ENCODE measurements at places on chromosomes 5 and 9.

DNA sequence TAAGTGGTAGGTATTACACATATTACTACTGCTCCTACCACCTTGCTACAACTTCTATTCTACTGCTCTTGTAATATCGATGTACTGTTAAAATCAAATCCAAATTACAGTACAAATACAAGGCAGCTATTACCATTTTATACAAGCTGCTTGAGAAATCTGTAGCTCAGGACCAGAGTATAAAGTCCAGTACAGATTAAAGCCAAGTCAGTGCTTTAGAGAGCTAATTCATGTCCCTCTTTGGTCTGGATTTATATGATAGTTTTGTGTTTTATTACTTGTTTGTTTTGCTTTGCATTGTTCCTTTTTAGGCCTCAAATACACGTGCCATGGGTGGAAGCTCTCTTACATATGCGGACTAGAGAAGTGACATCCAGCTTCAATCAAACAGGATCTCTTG lies 75.8 kb downstream of the DPYSL3 start:
- DNase-seq: no peak

- DNase-seq: no peak
Measured at GRCh38 chr9:111632695-111633388, 1.7 kb downstream of the DNAJC25 start.

GRCh38 chr5:125372694-125373631 lies 626.5 kb upstream of the ZNF608 start:
- no peak for DNase-seq

DNA sequence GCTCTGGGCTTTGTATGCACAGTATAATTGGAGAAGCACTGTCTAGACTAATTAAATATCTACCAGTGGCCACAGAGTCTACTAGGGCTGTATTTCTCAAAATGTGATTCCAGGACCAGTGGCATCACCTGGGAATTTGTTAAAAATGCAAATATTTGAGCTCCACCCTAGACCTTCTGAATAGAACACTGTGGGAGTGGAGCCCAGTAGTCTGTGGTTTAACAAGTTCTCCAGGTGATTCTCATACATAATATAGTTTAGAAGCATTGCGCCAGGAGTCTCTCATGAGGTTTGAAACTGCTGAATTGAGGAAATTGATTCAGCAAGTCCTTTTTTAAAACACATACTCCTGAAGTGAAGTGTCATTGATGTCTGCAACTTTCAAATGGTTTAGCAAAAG lies 74.7 kb downstream of the FCHO2 start:
- DNase-seq: no peak

GRCh38 chr5:97576956-97577355 lies 393.9 kb upstream of the RIOK2 start:
- no peak for DNase-seq

- DNase-seq: no peak
Measured at GRCh38 chr9:37339923-37340322, 82.6 kb upstream of the GRHPR start.

GRCh38 chr5:121628783-121629182 lies 222.9 kb upstream of the FTMT start:
- DNase-seq: no peak

DNA sequence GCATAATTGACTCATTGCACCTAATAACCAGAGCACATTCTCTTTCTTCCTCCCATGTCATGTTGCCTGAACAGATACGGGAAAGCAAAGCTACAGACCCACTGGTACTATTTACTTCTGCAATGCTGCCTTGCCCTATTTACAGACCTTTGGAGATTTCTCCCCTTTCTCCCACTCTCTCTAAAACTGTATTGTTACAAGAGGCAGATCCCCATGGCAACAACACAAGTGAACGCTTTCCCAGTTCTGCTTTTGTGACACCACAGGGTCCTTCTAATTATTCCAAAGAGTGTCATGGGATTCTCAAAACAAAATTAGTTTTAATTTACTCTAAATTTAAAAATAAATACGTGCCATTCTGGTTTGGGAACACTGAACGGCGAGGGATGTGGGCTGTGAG lies 104.7 kb downstream of the KCTD16 start:
- no peak for DNase-seq

DNA sequence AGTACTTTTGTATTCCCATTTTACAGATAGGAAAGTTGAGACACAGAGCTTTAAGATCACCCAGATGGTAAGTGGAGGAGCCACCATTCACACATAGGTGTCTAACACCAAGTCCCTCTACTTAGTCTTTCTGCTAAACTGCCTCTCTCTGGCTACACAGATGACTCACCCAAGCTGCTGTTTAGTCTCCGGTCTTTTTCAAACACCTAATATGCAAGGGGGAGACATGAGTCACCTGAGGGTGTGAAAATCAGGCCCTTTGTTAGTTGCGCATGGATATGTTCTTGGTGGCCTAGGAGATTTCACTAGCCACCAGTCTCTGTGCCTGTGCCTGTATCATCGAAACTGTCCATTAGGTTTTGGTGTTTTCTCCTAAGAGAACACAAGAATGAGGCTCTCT lies 117.8 kb downstream of the MAST4 start:
- no peak for DNase-seq

DNA sequence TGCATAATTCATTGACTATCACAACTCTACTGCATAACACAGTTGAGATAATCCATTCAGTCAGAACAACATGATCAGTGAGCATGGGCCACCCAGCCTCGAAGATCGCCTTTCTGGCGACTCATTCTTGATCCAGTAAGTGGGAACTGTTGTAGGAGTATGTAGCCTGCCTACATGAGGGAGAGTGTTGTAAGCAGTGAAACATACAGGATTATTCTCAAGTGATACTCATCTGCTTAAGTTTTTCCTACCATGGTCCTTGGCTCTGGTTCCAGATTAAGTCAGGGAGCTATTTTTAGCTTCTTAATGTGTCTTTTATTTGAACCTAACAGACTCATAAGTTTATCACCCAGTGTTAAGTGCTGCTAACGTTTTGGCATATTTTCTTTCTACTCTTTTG lies 44.0 kb downstream of the TNPO1 start:
- no peak for DNase-seq

- DNase-seq: no peak
Measured at GRCh38 chr9:70873506-70873905, 247.9 kb downstream of the TRPM3 start.

DNA sequence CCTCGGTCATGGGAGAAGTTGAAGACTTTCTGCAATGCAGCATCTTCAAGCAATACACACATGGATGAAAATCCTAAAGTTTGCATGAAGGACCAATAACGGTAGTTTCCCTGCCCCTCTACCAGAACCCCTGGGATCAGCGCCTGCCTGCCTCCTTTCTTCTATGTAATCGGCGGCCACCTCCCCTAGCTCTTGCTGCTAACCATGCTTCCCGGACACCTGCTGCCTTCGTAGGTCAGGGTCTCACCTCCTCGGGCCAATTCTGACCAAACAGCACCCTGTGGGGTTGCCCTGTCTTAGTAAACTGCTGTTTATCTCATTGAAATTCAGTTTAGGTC lies 388 bp upstream of the MED10 start:
- DNase-seq: no peak

DNA sequence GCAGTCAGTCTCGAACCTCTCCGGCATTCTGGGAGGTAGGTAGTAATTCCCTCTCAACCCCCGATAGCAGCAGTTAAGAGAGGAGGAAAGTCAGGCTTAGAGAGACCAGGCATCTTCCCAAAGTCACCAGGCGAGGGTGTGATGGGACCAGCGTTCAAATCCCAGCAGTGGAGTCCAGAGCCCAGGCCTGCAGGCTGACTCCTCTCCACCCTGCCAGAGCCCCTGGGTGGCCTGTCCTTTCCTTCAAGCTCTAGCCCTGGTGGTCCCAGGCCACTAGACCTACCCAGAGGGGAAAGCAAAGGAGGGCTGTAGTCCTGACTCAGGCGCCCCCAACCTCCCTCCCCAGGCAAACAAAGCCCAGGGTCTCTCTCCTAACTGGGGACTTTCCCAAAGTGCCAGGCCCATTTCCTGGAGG lies 4.2 kb upstream of the NR5A1 start:
- DNase-seq: no peak

- no peak for DNase-seq
Measured at GRCh38 chr9:133869674-133870405, 122.3 kb downstream of the VAV2 start.

DNA sequence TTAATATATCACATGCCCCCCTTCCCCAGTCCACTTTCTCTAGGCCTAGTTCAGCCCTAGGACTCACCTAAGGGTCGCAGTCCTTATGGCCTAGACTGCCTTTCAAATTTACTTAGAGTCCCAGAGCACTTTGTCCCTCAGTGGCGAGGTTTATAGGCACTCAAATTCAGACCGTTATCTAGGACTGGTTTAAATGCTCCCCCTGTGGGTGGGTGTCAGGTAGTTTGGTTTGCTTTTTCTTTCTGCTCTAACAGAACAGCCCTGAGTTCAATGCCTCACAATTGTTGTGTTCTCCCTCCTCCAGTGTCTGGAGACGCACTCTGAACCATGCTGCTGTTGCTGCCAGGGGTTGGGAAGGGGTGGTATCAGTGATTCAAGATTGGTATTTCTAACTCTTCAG lies 317.1 kb downstream of the MAT2B start:
- no peak for DNase-seq

GRCh38 chr5:55160493-55161209 lies 680 bp downstream of the GPX8 start:
- DNase-seq: no peak

- no peak for DNase-seq
Measured at GRCh38 chr5:146574713-146575112, 58.7 kb upstream of the GPR151 start.

DNA sequence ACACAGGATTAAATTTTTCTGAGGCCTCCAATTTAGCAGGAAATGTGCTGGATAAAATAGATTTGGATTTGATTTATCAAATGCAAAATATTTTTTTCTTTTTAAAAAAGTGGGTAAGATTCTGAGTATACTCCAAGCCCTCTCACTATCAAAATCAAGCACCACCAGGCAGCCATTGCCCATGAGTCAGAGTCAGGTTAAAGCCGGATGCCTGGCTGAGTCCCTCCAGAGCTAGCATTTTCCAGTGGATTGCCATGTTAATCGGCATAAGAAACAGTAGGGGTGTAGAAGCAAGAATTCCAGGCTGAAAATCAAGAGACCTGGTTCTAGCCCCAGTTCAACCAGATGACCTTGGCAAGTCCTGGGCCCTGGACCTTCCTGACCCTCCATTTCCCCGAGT lies 85.3 kb downstream of the FAM114A2 start:
- no peak for DNase-seq

DNA sequence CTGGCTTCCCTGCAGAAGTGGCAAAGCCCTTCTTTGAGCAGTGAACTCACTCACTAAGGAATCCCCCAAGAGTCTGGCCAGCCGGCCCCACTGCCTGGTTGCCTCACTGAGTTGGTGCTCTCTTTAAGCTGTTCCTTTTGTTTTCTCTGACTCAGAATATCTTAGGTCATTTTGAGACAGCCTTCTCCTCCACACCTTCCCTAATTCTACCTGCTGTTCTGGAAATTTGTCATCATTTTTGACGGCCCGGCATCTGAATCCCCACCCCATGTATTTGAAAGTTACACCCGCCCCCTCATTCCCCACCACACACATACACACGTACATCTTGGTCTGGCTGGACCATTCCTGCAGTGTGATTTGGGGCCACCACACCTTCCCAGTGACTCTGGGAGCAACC lies 41.8 kb downstream of the FGF1 start:
- no peak for DNase-seq

- DNase-seq: no peak
Measured at GRCh38 chr9:4879115-4879558, 86.4 kb downstream of the RCL1 start.

DNA sequence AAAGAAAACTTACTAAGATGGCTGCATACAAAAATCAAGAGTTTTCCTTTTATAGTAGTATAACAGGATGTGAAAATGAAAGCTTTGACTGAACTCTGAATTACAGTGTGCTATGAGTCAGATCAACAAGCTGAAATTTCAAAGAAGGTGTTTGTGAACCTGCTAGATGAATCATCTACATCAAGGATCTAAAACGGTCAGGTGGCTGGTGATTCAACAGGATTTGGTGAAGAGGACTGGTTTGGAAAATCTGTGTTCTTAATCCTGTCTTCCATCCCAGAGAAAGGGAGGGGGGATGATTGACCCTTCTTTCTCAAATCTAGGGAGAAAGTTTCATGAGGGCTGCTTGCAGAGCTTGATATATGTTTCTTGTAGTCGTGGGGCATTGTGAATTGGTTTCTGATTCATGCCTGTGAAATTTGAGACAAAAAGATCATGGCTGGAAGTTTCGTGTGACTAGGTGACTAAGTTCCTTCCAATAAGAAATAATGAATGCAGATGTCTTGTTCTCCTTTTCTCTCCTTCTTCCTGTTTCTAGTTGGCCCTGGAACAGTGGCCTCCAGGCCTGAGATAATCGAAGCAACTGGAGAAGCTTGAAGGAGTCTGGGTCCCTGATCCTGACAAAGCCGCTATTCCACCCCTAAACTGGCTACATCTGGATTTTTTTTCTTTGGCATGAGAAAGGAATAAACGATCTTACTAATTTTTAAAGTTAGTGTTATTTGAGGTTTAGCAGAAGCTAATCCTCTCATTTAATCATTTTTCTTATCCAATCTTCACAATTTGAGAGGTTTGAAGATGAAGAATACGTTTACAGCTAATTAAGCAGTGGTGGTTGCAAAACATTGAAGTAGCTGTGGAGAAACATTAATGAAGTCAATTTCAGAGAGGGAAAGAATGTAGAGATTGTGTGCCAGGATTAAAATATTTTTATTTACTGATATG lies 67.2 kb downstream of the MRPS30 start:
- no peak for DNase-seq

GRCh38 chr9:71685394-71685793 lies 82.9 kb downstream of the CEMIP2 start:
- no peak for DNase-seq

- DNase-seq: peak; percentile 26
Measured at GRCh38 chr5:150624334-150625163, 15.9 kb upstream of the SYNPO start.

- DNase-seq: no peak
Measured at GRCh38 chr5:60473654-60474053, 226.3 kb downstream of the DEPDC1B start.

GRCh38 chr9:122016309-122016708 lies 76.8 kb downstream of the TTLL11 start:
- DNase-seq: no peak

- DNase-seq: no peak
Measured at GRCh38 chr5:152403046-152403445, 2.0 kb downstream of the NMUR2 start.

DNA sequence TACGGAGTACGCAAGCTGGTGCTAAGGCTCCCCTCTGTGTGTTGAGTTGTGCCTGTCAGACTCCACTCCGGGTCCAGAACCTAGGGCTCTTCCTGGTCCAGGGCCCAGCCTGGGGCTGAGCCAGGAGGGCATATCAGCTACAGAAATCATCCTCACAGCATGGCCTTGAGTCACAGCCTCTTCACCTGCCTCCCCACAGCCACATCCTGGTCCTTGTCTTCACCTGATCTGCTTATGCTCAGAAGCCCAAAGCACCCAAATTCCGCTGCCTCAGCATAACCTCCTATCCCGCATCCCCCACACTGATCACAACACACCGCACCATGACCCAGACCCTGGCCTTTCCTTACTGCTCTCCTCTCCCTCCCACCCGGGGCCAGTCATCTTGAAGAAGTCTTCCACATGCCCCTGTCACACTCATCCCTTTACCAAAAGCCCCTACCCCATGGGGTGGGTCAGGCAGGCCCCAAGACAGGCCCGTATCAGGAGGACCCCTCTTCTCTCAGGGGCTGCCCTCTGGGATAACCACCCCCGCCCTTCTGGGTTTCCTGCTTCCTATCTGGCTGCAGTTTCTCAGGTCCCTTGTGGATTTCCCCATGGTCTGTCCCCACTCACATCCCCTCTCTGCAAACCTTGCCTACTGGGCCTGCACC lies 1.3 kb upstream of the IL3 start:
- peak; percentile 19 for DNase-seq
